WTC11 (cell line): ENCODE measurements at places on chromosomes 13 and 19. TPM values are rescaled to one million over a fixed set of nuclear protein-coding genes. Genes with fewer than 3 reads are reported as not detected.

The KLC3 gene
- total RNA-seq: 5.2 to 6.5 TPM (median 5.3 TPM) in 3 replicates

The APLP1 gene
- 15.5 to 24.0 TPM (median 20.2 TPM) in 3 replicates for total RNA-seq

DNA sequence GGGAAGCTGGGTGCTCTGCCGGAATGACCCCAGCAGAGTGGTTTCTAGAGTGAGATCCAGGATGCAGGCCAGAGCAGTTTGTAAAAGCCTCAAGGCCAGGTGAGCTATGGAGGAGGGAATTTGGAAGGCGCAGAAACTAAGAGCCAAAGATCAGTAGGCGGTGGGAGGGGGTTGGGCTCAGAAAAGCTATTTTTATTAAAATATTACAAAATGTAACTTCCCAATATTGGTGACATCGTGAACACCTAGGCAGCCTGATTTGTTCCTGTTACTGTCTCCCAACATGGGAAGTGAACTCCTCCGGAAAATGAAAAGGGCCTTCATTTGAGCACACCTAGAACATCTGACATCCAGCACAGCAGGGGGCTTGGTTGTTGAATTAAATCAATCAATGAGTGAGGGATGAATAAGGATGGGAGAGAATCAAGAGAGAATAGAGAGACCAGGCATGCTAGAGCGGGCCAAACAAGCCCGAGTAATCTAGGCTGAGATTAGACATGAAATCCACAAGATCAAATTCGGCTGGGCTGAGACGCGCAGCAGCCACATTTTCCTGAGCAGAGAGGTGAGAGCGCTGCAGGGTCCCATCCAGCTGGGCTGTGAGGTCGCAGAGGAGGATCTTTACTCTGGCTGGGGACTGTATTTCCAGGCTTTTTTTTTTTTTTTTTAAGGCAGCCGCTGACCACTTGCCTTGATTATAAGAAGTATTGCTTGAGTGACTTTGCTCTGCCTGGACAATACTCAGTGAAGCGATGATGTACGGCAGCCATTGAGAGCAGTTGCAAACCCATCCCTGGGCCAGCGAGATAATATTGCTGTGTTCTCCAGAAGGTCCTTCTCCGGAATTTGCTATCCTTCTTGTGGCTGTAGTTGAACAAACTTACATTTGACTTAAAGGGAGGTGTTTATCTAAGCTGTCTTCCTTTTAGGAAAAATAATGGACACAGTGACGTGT, 178.0 kb upstream of the KL start:
- DNase-seq: no peak

DNA sequence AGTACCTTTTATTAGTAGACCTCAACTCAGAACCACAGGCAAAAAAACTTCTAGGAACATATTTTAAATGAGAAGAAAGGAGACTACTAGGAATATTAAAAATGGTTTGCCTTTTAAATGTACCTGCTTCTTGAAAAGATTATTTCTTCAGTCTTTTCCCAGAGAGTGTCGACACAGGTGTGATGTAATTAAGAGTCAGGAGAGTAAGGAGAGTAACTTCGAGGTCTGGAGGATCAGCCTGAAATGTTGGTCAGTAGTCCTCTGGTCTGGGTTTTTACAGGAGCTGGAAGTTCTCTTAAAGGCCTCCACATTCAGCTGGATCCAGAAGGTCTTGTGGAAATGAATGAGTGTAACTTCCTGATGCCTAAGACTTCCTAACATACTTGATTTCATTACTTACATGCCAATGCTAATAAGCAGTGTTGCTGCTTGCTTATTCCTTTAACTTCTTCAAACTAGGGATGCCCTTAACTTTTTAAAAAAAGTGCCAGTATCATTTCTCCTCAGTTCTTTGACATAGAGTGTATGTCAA, at the start of gene KCTD4:
TSS of gene KCTD4 (minus strand) at position 345 of the 532 bp plus-strand sequence. CDS start 6,478 bp downstream, outside the sequence.
- DNase-seq: no peak

- DNase-seq: peak; percentile 73
Observed at GRCh38 chr13:94548821-94549231, 47.1 kb downstream of the TGDS start.

DNA sequence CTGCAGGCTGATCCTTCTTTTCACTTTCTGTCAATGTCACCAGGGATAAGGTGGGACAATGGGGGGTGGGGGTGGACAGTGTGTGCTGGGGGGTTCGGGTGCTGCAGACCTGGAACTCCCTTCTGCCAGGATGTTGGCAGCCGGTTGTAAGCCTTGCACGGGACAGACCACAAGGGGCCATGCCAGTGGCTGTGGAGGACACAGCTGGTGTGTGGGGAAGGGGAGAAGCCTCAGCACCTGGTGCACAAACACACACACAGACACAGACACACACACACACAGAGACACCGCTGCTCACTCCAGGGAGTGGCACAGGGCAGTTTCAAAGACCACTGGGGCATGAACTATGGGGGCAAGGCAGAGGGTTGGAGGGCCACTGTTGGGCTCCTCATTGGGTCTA, 3.6 kb downstream of the F2RL3 start:
- no peak for DNase-seq

The TPTE2 gene
- total RNA-seq: not detected in 3 replicates

DNA sequence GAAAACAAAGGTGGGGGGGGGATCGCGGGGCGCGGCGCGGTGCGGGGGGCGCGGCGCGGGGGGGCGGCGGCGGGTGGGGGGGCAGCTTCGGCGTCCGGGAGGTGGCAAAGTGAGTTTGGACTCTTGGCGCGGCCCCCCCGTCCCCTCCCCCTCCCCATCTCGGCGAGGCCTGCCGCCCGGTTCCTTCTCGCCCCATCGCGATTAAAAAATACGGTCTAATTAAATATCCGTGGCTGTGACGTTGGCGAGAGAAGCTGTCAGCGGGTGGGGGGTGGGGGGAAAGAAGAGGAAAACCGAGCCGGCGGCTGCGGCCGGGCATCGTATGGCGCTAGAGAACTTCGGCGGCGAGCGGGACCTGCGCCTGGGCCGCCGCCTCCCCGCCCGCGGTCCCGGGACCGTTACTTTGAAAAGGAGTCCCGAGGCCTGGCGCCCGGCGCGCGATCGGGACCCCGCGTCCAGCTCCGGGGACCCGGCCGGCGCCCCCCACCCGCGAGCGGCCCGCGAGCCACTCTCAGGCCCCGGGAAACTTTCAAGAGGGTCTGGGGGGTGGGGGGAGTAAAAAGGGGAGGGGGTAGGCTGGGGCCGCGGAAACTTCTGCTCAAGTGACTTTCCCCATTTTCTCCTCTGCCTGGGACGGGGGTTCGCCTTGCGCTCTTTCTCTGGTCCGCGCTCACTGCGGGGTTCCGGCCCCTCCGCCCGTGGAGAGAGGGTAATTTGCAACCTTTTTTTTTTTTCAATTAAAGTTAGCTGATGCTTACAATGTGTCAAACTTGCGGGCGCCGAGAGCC, 146.3 kb upstream of the ZNF536 start:
- no peak for DNase-seq

- DNase-seq: no peak
Observed at GRCh38 chr13:30735872-30736175, 481 bp downstream of the ALOX5AP start.

DNA sequence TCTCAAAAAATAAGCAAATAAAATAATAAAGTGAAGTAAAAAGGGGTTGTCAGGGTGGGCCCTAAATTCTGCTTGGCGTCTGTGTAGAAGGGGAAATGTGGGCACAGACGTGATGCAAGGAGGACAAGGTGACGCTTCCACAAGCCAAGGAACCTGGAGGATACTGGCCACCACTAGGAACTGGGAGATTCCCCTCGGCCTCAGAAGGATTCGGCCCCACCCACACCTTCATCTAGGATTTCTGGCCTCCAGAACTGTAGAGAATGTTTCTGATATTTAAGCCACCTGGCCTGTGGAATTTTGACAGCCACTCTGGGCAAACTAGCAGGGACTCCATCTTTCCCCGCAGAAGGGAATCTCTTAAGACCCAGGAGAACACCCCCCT, 1.1 kb downstream of the PLEKHJ1 start:
- no peak for DNase-seq
